ENCODE measurements at places on chromosomes 4 and X. TPM values are rescaled to one million over a fixed set of nuclear protein-coding genes. Genes with fewer than 3 reads are reported as not detected.

ADGRL3 gene
- total RNA-seq, result not detected

DNA sequence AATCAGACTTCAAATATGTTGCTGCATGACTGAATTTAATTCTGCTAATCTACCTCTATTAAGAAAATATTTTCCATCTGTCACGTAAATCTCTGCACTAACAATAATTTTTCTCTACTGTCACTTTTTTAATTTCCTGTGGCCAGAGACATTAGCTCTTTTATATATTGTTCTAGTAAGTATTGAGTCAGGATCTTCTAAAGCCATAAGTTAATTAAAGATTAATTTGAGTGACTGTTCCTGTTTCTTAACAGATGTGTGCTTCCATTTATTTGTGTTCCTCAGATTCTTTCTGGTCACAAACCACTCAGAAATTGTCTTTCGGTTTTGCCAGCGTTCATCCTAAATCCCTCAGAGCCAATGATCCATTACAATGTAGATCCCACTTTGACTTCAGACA, 2.4 kb upstream of the SMR3B start:
- no peak for DNase-seq

GRCh38 chr4:97016186-97016907, 1126.9 kb downstream of the STPG2 start:
- no peak for DNase-seq

UGT2B17 gene
- not detected for total RNA-seq

RHOXF2 gene
- total RNA-seq, result 0.29 TPM

- DNase-seq, result no peak
Measured at GRCh38 chr4:126591583-126591982, 1041.2 kb upstream of the INTU start.

GRCh38 chr4:83266689-83267088, 17.9 kb downstream of the COQ2 start:
- DNase-seq, result no peak

- peak; percentile 49 for DNase-seq
Measured at GRCh38 chr4:57342411-57342810, 232.2 kb upstream of the IGFBP7 start.

DNA sequence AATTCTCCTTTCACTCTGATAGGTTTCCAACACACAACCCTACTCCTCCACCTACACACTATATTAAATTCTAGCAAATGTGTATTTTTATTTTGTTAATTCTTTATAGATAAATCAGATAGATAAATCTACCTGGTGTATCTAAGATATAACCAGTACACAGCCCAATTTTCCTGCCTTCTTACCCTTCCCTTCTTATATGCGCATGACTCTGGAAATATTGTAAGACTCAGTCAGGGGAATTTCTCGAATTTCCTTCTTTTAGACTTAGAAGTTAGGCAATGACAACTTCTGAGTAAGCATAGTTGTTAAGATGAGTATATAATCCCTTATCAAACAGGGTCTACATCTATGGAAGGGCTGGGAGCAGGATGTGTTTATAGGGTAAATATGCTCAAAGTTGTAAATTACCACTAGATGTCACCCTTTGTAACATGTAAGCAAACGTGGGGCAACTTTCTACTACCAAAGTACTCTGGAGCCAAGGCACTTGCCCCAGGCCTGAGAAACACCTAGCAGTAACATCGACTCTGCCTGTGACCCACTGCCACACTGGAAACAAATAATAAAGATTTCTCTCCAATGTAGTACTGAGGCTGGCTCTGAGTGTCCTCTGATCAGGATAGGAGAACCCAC, 444.7 kb downstream of the IQCM start:
- peak; percentile 47 for DNase-seq

- DNase-seq, result no peak
Measured at GRCh38 chrX:104130808-104131207, 18.5 kb downstream of the ZCCHC18 start.

- no peak for DNase-seq
Measured at GRCh38 chr4:8913858-8914460, 42.3 kb upstream of the HMX1 start.

ERCC6L gene
- 27.4 TPM for total RNA-seq

SOWAHB gene
- not detected for total RNA-seq

XAGE2 gene
- not detected for total RNA-seq

SGMS2 gene
- total RNA-seq, result 15.3 TPM

BRS3 gene
- total RNA-seq, result not detected

DNA sequence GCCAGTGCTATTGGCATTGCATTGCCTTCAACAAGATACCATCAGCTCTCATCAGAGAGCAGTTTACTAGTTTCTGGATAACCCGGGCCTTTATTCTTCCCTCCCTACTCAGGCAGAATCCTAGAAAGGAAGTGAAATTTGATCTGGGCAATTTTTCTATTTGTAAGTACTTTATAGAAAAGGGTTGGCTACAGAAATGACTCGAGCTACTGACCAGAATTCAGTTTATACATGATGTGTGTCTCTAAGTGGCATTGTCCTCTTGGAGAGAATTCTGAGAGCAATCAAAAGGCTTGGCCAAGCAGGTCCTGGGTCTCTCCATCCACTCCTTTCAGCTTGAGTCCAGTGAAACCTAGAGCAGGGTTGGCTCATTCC, 192.7 kb upstream of the LEF1 start:
- DNase-seq, result no peak

SRPX2 gene
- total RNA-seq, result 11.0 TPM

PRSS12 gene
- 0.12 TPM for total RNA-seq

IQSEC2 gene
- 28.4 TPM for total RNA-seq

MAGEE1 gene
- total RNA-seq, result 1.3 TPM

- peak; percentile 2 for DNase-seq
Measured at GRCh38 chrX:57453901-57454300, 137.9 kb upstream of the ZXDB start.

DNA sequence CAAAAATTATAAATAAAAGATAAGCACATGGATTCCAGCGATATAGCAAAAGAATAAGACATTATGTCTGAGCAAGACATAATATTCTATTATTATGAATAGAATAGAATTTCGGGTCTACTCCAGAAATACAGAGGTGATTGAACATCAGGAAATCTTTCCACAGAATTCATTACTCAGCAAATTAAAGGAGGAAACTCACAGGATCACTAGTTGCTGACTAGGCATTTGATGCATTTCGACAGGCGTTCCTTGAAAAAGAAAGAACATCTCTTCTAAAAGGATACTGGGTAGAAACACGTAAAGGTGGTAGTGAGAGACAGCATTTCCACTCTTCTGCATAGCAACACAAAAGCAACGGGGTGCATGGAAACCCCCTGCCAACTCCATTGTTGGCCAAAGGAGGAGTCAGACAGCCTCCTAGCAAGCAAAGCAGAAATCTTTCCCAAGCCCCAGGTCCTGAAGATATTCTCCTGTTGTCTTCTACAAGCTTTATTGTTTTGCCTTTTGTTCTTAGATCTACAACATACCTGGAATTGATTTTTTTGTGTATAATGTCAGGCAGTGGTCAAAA, 14.3 kb upstream of the PDZD4 start:
- no peak for DNase-seq

TMSB15A gene
- 27.1 TPM for total RNA-seq

CRMP1 gene
- total RNA-seq, result not detected

GRCh38 chr4:98448908-98449307, 187.7 kb downstream of the RAP1GDS1 start:
- DNase-seq, result peak; percentile 37

- DNase-seq, result no peak
Measured at GRCh38 chr4:151426513-151426912, 17.5 kb downstream of the FHIP1A start.

GRCh38 chrX:151981129-151981528, 6.7 kb upstream of the GABRE start:
- DNase-seq, result peak; percentile 58

DNA sequence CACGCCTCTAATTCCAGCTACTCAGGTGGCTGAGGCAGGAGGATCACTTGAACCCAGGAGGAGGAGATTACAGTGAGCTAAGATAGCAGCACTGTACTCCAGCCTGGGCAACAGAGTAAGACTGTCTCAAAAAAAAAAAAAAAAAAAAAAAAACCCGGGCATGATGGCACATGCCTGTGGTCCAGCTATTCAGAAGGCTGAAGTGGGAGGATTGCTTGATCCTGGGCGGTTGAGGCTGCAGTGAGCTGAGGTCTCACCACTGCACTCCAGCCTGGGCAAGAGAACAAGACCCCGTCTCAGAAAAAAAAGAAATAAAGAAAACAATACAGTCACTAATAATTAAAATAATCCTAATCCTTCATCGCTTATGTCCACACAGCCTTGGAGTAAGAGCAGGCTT, 68.1 kb downstream of the APBB2 start:
- DNase-seq, result peak; percentile 40

DNA sequence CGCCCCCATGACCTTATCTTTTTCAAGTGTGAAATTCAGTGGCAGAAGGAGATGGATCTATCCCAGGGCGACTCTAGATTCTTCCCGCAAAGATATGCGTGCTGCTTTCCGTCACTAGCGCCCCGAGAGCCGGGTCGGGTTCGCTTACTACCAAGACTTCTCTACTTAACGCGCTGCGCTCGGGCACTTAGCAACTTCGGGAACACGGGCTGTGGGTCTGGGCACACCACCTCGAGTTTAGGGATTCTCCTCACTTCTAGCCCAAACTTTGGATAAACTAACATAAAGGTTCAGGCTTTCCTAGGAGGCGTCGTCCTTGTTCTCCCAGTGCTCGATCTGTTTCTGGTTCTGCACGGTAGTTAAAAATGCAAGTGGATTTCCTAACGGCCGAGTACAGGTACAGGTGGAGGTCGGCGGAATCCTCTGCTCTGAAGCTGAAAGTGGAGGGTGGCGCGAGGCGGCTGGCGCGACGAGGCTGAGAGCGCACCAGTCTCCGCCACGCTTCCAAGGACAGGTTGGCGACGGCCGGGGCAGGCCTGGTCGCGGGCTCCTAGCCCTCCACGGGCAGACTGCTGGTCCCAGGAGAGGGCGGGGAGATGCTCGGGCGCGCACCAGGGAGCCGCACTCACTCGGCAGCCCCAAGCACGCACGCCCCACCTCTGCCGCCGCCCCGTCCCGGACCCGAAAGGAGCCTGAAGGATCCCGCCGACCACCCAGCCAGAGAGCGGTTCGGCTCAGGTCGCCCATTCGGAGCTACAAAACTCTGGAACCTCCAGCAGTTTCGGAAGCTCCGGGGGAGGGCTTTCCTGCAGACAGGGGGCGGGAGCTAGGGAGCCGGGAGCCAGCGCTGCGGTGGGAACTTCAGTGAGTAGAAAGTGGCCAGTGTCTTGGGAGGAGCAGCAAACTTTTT, 100.8 kb upstream of the TENM3 start:
- no peak for DNase-seq

SPANXN4 gene
- not detected for total RNA-seq

- DNase-seq, result no peak
Measured at GRCh38 chr4:105670684-105671083, 37.8 kb downstream of the INTS12 start.

- DNase-seq, result peak; percentile 68
Measured at GRCh38 chrX:131729295-131729694, 185.4 kb downstream of the OR13H1 start.

DNA sequence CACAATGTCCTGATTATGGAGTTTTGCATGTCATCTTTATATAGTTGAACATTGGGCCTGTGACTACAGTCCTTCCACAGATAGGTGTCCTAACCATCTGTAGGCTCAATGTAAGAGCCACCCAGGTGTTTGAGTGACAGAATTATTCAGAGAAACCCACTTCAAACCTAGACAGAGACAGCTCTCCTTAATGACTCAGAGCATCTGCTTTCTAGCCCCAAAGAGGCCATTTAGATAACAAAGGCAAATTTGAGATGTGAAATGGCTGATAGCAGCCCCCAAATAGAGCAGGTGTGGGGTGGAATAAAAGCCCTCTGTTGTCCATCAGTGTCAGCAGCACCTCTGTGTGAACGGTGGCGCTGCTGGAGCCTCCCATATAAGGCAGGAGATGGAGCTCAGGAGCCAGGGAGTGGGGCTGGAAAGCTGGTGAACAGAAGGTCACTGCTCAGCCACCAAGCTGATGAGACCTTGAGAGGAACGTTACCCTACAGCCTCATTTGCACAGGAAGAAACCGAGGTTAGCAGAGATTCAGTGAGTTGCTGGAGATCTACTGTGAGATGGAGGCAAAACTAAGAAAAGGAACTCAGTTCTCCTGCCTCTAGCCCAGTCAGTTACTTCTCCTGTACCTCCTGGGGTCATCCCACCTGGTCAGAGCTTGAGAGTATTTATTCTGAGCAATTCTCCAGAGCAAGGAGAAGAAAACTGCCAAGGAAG, 153.3 kb upstream of the LNX1 start:
- DNase-seq, result no peak

- DNase-seq, result no peak
Measured at GRCh38 chr4:89427782-89428181, 120.2 kb upstream of the GPRIN3 start.

GRCh38 chrX:155998116-155998515, 620 bp downstream of the IL9R start:
- DNase-seq, result no peak

- DNase-seq, result no peak
Measured at GRCh38 chr4:26137288-26137687, 183.5 kb upstream of the RBPJ start.

ZNF185 gene
- total RNA-seq, result 2.9 TPM

GRCh38 chr4:170446782-170447181, 357.0 kb upstream of the AADAT start:
- no peak for DNase-seq

DNA sequence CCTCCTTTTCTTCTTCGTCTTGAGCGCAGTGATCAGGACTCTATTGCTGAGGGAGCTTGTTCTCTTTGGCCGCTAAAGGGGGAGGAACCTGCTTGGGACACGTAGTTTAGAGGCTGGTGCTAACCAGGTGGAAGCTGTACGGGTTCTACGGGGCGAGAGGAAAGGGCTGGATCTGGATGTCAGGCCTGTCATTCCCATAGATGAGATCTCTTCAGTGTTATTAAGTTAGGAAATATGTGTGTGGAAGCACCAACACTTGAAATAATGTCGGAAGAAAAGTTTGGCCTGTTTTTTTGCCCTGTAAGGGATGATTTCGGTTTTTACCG, 643 bp downstream of the SRP72 start:
- DNase-seq, result no peak

NOX1 gene
- total RNA-seq, result not detected

DNA sequence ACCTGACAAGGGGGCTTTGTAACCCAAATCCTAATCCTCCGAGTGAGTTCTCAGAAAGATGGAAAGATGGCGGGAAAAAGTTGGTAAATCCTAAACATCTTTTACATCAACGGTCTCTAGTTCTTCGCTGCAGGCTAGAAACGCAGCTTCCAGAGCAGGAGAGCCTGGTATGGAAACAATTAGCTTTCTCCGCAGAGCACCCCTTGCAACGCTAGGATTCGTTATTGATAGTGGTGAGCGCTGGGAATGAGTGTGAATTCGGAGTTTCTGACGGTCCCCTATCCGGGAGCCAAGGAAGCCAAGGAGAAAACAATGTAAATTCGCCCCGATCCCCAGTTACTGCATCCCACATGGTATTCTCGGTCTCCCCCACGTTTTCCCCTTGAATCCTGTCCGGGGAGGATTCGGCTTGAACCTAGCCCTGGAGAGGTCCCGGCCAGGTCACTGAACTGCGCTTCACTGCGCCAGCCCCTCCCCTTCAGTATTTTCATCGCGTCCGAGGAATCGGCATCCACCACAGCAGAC, 4.7 kb upstream of the NEUROG2 start:
- no peak for DNase-seq

DNA sequence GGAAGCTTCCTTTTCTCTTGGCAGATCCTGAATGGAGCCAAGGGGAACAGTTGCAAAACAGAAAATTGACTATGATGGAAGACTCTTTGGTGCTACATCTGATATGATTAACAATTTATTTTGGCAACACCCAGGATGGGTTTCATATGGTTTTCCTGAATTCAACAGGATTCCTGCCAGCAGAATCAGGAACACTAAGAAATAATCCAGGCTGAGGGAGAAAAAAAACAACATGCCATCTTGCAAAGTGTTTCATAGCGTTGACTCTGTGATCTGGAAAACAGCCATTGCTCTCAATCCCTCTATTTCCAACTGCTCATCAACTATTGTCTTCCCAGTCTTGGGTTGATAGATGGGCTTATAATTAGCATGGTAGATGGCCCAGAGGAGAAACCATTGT, 303.8 kb upstream of the KLF3 start:
- no peak for DNase-seq

All from RPMI7951 (cell line).